ENCODE measurements at places on chromosomes 2 and 18.

DNA sequence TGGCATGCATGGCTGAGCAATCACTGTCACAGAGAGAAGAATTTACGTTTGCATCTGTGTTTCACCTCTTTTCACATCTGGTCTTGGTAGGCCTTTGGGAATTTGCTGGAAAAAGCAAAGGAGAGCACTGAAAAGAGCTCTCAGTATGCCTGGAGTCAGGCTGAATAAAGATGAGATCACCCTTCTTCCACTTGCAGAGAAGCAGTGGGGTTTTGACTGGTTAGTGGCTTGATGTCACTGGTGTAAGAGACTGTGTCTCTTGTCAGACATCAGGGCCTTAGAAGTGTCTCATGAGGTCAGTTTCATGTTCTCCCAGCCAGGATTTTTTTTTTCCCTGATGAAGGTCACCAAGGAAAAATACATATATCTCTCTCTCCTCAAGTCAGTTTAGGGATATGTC is 353.8 kb downstream of the INSIG2 start:
- no peak for DNase-seq

DNA sequence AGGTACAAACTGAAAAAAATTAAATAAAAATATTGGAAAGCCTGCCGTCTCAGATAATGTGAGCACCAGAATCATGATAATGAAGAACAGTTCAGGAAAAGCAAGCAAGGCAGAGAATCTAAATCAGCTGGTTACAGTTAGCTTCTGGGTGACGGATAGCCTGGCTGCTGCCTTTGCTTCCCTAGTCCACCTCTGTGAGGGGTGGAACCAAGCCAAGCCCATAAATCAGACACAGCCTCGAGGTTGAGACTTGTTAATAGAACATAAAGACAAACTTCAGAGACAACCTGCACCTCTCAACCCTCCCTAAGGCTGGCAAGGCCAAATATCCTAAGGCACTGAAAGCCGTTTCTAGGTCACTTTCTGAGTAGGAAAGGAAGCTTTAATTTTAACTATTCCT is 334.7 kb upstream of the SLC39A10 start:
- no peak for DNase-seq

DNA sequence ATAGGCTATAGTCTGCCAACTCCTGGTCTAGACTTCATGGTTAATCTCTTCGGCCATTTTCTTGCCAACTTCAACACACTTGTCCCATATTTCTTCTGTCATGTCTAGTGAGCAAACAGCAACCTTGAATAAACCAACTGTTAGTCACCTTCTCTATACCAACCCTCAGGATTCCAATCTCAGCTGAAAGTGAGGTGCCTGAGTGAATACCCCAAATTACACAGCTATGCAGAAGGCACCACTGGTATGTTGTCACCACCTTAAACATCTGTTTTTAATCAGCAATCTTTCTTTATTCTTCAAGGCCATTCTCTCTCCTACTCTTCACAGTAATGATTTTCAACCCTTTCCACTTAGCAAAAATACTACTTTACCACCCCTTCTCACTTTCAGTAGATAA is 39.3 kb downstream of the THOC1 start:
- no peak for DNase-seq

- DNase-seq: no peak
These were observed 25.4 kb downstream of the SH3BP4 start for GRCh38 chr2:234977228-234977679.

DNA sequence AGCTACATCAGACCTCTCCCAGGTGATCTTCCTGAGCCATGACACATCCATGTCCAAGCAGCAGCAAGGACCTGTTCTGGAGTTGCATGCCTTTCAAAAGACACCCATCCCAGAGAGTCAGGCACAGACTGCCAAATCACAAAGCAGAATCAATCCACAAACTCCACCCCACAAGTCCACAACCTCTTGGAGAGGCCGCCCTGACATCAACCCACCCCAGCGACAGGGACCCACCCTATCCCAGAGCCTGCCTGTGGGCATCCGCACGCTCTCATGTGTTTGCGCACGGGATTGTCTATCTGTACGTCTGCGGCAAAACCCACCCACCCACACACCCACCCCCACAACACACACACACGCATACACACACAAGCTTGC is 11.9 kb downstream of the SMAD7 start:
- no peak for DNase-seq

DNA sequence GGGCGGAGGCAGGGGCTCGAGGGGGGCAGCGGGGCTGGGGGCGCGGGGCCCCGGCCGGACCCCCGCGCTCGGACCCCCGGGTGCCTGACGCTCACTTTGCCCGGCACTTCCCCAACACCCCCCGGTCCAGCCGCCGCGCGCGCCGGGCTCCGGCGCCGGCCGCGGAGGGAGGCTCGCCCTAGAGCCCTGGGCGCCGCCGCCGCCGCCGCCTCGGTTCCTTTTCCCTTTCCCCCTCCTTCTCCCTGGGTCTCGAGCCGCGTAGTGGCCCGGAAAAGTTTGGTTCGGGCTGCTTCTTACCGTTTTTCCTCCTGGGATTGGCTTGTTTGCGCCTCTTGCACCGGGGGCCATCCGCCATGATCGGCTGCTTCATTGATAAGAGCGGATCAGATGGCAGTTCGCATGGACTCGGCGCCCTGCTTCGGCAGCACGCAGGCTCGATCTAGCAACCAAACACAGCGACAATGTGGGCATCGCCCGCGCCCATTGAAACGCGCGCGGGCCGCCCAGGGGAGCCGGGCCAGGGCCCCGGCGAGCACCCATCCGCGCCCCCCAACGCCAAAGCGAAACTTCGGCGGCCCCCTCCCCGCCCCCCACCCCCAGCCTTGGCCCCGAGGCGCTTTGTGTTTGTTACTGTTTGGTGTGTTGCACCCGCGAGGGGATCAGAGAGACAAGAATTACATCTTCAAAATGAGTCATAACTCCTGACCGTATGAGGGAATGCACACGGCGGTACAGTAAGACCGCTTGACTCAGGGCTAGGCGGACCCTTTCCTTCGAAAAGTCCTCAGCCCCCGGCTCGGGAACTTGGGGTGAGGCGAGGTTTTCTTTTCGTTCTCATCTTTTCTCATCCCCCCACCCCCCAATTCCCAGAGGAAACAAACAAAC is 2.7 kb downstream of the ZEB2 start:
- DNase-seq: peak; percentile 70

DNA sequence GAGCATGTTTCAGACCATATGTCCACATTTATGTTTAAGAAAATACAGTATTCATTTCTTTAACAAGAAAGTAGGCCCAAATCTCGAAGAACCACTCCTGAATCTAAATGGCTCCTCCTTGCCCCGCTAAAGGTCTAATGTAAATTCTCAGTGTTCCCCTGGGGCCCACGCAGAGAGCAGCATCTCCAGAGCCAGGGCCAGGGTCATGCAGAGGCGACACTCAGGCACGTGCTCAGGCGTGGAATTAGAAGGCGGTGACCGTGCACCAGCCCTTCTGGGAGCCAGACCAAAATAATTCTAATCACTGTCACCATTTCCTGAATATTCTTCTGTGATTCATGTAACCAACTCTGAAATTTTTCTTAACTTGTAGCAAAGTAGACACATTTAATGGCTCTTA is 68.3 kb upstream of the MYT1L start:
- DNase-seq: no peak

GRCh38 chr18:46696702-46697101 is 39.7 kb upstream of the LOXHD1 start:
- DNase-seq: no peak

- DNase-seq: no peak
These were observed 841.8 kb downstream of the SLC4A3 start for GRCh38 chr2:220469201-220469600.

DNA sequence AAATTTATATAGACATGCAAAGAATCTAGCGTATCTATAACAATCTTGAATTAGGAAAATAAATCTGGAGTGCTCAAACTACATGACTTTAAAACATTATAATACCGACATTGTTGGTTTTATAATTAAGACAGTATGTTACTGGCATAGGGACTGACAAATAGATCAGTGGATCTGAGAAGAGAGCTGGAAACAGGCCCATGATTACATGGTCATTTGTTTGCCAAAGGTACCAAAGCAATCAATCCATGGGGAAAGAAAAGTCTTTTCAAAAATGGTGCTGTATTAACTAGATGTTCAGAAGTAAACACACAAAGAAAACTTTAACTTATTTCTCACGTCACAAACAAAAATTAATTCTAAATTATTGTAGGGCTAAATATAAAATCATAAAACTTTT is 124.2 kb downstream of the BCL2L11 start:
- no peak for DNase-seq

- no peak for DNase-seq
These were observed 1026.6 kb downstream of the TMEM182 start for GRCh38 chr2:103788389-103788788.

GRCh38 chr2:152541712-152542111 is 175.5 kb downstream of the PRPF40A start:
- DNase-seq: no peak

All from NCI-H2171 treated with DMSO at 0.1 percent for 48 hours (cell line).